CD4-positive, alpha-beta T cell treated with Interleukin-6 at 100 ng/mL for 8 hours (primary cell): ENCODE measurements at places on chromosomes 4 and X.

GRCh38 chrX:13064599-13065143 lies 20.3 kb upstream of the FAM9C start:
- DNase-seq: no peak

DNA sequence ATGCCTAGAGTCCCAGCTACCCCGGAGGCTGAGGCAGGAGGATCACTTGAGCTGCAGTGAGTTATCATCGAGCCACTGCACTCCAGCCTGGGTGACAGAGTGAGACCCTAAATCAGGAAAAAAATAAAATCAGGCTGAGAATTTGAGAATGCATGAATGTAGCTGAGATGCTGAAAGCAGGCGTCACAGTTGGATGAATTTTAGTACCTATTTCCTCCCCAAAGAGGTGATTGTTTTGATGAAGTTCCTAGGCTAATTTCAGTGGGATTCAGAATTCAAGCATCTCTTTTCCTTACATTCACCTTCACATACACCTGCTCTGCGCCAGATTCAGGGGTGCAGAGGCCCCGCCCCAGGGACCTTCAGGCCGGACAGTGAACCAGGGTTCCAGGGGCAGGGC lies 3.2 kb downstream of the CFAP99 start:
- DNase-seq: no peak

DNA sequence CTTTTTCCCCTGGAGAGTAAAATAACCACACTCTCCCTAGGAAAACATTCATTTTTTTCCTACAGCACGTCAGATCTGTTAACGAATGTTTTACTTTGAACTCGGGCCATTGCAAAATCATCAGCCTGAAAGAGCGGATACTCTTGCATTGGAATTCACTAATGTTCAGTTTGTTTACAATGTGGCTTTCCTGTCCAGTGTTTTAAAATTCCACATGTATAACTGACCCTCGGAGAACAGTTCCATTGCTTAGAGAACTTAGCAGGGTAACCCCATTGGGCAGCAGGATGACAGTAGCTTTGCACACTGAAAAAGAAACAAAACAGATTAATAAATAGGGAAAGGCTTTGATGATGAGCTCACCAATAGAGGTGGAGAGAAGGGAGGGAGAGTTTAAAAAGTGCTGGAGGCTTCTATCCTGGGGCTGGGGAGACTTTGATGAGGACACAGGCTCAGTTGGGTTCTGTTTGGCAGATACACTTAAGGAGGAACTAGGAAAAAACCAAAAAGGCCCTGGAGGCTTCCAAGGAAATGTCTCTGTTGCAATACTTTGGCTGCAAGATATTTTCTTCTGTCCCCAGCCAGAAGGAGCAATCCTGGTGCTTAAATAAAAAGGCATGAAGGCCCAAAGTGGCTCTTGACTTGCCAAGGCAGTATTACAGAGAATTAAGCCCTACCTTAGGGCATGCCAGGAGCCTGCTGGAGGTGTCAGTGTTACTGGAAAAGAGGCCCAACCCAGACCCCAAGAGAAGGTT lies 143.1 kb downstream of the ARSF start:
- DNase-seq: no peak

GRCh38 chr4:10048941-10049697 lies 27.8 kb upstream of the SLC2A9 start:
- DNase-seq: no peak

DNA sequence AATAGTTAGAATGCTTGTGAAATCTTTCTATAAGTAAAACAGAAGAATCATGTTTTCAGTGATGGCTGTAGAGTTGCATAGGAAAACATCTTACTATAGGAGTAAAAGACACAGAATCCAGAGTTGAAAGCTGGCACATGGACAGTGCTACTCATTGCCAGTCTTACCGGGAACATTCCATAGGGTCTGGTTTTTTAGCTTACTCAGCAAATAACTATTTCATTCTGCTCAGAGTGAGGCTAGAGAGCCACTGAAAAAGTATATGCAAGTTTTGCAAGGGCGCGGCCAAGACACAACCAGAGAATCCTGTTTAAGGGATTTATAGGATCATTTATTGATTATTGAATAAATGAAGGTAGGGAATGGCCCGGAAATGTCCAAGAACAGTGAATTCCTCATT lies 60.3 kb downstream of the MTHFD2L start:
- no peak for DNase-seq

DNA sequence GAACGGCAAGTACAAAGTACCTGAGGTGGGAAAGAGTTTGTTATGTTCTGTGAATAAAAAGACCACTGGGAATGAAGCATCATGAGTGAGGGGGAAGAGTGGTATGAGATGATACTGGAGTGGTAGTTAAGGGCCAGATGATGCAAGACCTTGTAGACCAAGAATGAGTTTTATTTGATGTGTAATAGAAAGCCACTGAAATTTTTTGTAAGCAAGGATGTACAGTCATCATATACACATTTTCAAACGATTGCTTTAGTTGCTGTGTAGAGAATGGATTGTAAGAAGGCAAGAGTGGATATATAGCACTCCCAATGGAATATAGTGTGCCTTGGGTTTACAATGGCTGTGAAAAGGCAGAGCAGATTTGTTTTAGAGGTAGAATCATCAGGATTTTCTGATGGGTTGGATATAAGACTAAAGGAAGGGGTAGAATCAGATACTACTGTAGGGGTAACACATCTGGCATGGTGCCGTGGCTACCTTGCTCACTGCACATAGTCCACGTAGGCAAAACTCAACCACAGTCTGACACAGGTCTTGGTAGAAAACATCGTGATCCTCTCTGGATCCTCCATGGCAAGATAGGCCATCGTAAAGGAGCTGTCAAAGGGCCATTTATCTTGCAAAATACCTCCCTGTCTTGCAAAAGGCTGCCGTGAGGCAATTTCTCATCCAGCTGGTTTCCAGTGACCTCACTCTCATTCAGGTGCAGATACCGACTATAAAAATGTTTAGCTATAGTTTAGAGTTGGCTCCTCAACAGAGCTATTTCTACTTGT lies 14.9 kb downstream of the TIFA start:
- DNase-seq: no peak

DNA sequence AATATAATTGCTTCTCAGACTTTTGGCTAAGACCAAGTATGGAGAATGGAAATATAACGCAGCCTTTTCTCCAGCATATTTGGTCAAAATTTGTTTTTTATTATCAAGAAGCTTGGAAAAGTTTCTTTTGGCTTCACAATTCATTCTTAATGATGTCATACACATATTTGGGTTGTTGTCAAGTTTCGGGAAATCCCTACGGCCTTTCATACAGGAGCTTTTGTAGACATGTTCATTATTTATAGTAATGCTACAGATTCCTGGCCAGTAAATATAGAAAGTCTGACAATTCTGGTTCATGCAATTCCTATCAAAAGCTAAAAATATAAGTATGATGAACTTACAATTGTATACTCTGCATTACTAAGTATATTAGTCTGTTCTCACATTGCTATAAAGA lies 112.9 kb downstream of the IRF2 start:
- no peak for DNase-seq

- no peak for DNase-seq
Observed at GRCh38 chr4:144754562-144755410, 108.8 kb downstream of the HHIP start.
